ENCODE measurements at places on chromosomes 6 and 20.

- DNase-seq: no peak
Observed at GRCh38 chr6:110996691-110997090, 14.9 kb downstream of the RPF2 start.

- DNase-seq: no peak
Observed at GRCh38 chr6:70846207-70846835, 110.5 kb downstream of the B3GAT2 start.

- no peak for DNase-seq
Observed at GRCh38 chr6:168067081-168067759, 11.8 kb downstream of the FRMD1 start.

DNA sequence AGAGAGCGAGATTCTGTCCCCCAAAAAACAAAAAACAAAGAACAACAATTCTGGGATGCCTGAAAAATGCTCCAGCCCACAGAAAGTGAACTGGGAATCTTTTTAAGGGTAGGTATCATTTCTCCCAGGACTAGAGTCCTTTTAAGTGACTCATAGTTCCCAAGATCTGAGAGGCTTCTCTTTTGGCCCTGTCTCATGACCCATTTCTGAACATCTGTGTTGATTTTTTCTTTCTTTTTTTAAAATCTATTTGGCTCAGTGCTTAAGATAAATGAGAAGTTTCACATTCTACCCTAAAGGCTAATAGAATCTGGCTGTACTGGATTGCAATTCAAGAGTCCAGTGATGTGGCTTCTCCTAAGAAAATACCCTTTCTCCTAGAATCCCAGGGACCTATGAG is 217.6 kb upstream of the FOXQ1 start:
- no peak for DNase-seq

- DNase-seq: no peak
Observed at GRCh38 chr20:34213213-34213612, 28.0 kb upstream of the ASIP start.

DNA sequence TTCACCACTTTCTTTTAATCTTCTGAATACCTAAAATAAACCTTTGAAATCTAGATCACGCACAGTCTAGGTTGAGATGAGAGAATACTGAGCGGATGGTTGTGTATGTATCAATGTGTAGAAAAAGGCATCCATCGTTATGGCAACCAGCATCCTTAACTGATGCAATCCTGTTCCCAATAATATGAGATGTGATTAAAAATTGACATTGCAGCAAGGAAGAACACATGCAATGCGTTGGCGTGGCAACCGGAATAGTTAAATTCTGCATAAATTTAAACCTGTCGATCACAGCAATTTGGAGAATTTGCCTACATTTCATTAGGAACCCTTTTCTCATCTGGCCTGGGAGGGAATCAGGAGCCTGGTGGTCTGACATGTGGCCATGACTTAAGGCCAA is 1.3 kb upstream of the L3MBTL1 start:
- no peak for DNase-seq

DNA sequence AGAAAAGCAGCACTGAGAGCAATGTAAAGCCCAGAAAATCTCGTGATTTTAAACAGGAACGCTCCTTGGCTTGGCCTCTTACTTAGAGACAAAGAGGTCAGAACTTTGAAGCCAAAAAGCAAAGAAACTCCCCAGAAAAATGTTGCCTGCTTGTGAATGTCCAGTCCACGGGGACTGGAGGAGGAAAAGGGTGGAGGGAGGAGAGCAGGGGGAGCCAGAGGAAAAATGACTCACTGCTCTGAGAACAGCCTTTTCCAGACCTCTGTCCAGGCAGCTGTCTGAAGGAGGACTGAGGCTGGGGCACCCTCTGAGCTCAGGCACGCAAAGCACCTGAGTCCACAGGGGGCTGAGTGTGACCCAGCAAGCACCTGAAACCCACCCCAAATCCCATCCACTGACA is 64.7 kb downstream of the TRAM2 start:
- no peak for DNase-seq

DNA sequence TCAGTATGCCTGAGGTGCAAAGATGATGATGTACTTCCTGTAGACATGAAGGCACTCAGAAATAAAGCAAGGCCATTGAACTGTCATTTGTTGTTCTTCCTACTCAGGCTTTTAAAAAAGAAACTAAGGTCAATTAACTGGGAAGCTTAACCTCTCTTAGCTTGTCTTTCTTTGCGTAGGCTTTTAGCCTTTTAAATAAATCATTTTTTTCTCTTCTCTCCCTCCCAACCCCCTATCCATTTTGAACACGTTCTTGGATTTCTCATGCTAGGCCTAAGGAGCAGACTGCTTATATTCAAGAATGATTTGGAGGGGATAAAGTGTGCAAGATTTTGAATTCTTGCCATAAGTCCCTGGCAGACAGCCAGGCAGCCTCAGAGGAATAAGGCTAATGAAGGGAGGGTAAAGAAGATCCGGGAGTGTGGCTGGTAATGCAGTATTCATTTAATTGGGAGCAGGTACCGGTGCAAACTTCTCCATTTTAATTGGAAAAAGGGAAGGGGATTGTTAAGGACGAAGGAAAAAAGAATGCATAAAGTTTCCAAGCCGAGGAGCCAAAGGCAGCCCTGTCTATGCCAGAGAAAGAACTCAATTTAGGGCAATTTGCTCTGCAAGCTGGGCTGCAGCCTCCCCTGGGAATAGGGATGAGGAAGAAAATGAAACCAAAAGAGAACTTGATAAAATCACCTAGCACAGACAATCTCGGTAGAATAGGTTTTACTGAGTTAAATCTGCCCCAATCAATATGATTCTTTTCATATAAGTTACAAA is 343.8 kb upstream of the MMS22L start:
- DNase-seq: no peak

GRCh38 chr20:57586943-57587277 is 26.0 kb downstream of the PCK1 start:
- DNase-seq: no peak

DNA sequence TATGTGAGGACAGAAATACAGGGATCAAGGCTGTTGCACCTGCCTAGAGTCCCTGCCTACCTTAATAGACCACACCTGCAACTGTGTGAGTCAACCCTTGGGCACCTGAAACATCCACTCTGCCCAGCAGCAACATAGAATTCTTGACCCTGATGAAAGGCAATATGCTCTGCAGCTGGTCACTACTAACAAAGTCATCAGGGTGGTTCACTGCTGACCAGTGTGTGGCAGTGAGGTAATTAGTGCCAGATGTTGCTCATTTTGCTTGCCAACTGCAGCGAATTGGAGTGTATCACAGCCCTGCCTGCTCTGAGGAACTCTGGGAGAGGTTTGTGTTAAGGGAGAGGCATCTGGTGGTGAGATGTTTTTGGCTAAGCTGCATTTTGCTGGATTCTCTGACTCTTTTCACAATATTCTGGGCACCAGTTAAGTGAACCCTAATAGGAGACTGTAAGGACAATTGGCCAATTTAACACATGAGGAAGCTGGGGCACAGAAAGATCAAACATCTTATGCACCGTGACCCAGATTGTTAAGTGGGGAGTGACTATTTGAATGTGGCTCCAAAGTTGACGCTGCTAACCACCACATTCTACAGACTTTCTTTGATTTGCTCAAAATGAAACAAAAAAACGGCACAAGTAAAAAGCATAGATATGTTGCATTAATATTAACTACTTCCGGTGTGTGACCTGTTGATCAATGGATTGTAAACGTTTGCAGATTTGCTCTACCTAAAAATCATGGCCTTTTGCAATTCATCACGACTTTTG is 61.9 kb upstream of the OPRM1 start:
- no peak for DNase-seq

GRCh38 chr6:33013608-33014007 is 4.2 kb upstream of the HLA-DOA start:
- no peak for DNase-seq

DNA sequence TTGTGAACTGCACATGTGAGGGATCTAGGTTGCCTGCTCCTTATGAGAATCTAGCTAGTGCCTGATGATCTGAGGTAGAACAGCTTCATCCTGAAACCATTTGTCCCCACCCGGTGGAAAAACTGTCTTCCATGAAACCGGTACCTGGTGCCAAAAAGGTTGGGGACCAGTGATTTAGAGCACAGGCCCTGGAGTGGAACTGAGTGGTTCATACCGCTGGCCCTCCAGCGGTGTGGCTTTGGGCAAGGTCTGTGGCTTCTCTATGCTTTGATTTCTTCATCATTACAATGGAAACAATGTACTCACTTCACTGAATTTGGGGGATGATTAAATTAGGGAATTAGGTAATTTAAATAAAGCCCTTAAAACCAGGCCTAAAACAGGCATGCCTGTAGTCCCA is 36.3 kb downstream of the CD164 start:
- DNase-seq: no peak

- DNase-seq: no peak
Observed at GRCh38 chr20:48080583-48080982, 295.3 kb upstream of the SULF2 start.

DNA sequence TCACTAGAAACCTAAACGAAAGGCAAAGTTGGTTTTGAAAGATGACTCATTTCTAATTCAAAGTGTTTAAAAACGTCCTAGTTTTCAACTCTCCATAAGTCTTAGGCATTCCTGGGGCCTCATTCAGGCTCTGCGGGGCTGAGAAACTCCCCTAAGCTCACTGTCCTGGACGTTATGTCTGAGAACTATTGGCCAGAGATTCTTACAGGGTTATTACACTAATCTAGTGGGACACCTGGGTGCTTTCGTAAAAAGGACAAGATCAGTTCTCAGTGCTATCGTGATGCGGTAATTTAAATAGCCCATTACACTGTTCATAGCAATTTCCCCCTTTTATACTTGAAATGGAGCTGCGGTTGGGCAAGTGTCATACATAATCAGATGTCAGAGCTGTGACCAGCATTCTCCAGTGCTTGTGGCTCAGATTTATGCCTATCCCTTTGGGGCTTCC is 280.9 kb downstream of the QKI start:
- DNase-seq: no peak

- no peak for DNase-seq
Observed at GRCh38 chr6:135073217-135073616, 18.6 kb upstream of the HBS1L start.

DNA sequence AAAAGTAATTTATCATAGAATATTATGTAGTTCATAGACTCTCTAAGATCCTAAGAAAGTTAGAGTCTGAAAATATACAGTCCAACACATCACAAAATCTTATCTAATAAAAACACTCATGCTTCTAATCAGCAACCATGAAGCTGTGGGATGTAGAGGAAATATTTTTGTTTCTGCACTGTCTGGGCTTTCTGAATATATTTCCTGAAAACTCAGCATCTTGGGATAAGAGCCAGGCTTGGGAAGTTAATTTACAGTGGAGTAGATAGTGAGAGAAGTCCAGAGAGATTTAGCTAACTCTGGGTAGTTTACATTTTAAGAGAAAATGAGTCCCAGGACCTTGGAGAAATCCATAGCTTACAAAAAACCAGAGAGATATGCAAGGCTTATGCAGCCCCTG is 150.4 kb upstream of the BMP5 start:
- DNase-seq: no peak

GRCh38 chr6:33642897-33643296 is 21.8 kb downstream of the ITPR3 start:
- no peak for DNase-seq

GRCh38 chr6:62803094-62803493 is 408.2 kb upstream of the FKBP1C start:
- DNase-seq: no peak

DNA sequence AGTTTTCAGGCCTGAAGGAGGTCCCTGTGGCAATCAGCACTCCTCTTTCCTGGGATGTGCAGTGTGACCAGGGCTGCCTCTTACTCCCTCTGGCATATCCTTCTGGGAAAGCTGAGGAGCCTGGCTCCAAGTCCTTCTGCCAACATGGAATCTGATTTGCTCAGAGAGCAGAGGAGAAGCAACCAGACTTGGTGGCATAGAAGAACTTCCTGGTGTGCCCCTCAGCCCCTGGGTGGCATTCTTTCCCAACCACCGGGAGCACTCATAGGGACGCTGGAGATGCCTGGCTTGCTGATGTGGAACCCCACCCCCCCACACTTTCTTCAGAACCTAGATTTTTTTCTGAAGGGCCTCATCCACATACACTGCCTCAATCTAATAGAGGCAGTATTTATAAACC is 107.6 kb upstream of the TRAF3IP2 start:
- DNase-seq: no peak

- peak; percentile 67 for DNase-seq
Observed at GRCh38 chr20:43658069-43658722, 8.7 kb upstream of the MYBL2 start.

GRCh38 chr6:35487658-35488516 is 9.0 kb downstream of the TEAD3 start:
- no peak for DNase-seq

DNA sequence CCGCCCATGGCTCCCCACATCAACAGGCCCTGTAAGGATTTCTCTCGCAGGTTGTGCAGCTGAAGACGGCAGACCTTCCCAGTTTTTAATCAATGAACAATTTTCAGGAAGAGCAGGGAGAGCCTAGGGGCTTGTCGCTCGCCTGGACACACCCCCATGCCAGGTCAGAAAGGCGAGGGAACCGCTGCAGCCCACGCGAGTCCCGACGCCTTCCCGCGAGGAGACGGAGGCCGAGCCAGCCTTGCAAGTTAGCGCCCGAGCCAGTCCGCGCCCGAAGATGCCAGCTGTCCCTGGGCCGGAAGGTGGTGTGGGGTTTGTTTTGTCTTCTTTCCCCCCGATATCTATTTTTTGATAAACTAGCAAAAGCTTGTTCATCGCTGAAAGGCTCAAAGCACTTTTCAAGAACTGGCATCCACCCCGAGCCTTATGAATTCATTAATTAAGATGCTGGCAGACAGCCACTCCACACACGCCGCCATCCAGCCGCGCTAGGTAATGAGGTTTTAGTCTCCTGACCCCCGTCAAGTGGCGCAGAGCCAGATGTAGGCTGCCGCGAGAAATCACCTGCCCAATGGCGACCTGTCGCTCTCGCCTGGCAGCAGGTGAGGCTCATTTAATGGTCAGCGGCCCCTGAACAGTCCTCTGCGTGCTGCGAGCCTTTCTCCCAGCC is 6.6 kb downstream of the CCDC167 start:
- DNase-seq: no peak

GRCh38 chr20:59806578-59806975 is 126.9 kb downstream of the SYCP2 start:
- no peak for DNase-seq

GRCh38 chr20:6595704-6596103 is 171.8 kb upstream of the BMP2 start:
- no peak for DNase-seq

- peak; percentile 13 for DNase-seq
Observed at GRCh38 chr6:97113170-97113569, 169.8 kb downstream of the MMS22L start.

DNA sequence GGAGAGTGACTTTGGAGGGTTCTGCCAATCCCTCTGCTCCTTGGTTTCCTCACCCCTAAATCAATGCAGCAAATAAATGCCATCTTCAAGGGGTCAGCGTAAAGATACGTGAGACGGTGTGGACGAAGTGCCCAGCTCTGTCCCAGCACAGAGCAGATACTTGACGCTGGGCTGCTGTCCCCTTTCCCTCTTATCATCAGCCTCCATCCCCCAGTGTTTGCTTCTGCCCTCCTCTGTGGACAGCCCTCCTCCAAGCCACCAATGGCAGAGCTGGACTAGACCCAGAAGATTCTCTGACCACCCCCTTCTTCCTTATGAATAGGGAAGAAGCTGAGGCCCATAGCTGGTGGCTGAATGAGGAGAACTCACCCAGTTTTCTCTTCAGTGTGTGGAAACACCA is 17.7 kb upstream of the PI16 start:
- no peak for DNase-seq

GRCh38 chr6:100475554-100476320 is 11.0 kb upstream of the SIM1 start:
- no peak for DNase-seq

All from stimulated activated naive CD8-positive, alpha-beta T cell treated with anti-CD3 and anti-CD28 coated beads, Interleukin-15, Interleukin-2, amounts not matched to agents 100 U/mL and 50 U/mL, for 24 hours (primary cell).